SW480 (cell line): ENCODE measurements at places on chromosomes 2 and 18.

GRCh38 chr18:70333316-70333715, 44.5 kb downstream of the SOCS6 start:
- DNase-seq, result no peak

DNA sequence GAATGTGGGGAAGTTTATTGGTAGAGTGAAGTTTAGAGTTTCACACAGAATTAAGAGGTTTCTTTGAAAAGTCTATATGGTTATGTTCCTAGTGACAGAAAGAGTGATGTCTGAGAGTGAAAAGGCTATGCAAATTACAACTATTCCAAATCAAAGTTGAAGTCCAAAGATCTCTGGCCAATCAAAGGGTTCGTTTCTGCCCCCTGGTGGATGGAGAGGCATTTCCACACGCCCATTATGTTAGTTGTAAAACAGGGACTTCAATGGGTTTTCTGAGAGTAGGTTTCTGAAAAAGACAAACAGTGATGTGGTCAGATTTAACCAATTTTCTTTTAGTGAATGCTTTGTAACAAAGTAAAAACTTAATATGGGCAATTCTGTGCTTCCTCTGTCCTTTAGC, 441.5 kb upstream of the POU3F3 start:
- peak; percentile 43 for DNase-seq

GRCh38 chr2:52391621-52392020, 1359.7 kb upstream of the NRXN1 start:
- no peak for DNase-seq

- DNase-seq, result no peak
These were observed 10.2 kb downstream of the ZBTB14 start for GRCh38 chr18:5285326-5285725.

GRCh38 chr2:24123922-24124580, 782 bp downstream of the FAM228B start:
- DNase-seq, result peak; percentile 35

DNA sequence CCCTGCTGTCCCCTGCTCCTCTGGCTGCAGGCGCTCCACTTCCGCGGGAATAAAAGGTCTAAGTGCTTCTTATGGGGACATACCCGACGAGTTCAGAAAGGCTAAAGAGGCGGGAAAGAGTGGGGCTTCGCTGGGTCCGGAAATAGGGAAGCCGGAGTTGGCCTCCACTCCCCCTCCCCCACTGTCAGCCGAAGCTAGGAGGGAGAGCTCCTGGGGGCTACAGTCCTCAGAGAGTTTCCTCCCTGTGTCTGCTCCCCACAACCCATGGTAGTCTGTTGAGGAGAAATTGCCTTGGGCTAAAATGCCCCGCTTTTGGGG, 7.2 kb downstream of the GAD1 start:
- no peak for DNase-seq

GRCh38 chr18:478681-479080, 21.8 kb downstream of the COLEC12 start:
- no peak for DNase-seq

GRCh38 chr2:14826518-14826917, 194.0 kb downstream of the LRATD1 start:
- no peak for DNase-seq

DNA sequence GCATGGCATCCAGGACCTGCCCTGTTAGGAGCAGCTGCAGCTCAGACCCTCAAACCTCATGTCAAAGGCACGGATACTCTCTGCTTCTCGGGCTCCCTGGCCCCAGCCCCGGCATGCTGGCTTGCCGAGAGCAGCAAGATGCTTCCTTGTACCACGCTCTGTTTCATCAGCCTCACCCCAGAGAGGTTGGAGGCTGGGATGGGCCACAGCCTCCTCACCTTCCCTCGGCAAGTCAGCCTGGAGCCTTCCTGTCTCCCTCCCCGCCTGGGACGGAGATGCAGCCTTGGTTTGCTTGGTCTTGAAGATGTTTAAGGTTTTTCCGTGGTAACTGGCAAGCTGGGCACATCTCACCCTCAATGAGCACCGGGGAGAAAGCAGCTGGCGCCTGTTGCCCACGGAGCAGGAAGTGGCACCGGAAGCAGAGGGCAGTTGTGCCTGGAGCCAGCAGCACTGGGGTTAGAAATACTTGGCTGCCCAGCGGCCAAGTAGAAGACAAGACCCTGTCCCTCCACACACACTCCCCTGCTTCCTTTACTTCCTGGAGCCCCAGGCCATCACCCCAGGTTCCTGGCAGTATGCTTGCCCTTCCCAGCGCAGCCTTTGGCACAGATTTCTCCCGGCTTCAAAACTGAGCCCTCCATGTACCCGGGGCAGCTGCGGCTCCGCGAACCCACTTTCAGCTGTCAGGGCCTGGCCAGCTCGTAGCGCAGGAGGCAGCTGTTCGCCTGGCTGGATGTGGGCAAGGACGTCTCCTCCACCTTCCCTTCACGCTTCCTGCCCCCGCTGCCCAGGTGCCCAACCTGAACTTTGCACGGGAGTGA, 17.4 kb downstream of the FBLN7 start:
- no peak for DNase-seq

DNA sequence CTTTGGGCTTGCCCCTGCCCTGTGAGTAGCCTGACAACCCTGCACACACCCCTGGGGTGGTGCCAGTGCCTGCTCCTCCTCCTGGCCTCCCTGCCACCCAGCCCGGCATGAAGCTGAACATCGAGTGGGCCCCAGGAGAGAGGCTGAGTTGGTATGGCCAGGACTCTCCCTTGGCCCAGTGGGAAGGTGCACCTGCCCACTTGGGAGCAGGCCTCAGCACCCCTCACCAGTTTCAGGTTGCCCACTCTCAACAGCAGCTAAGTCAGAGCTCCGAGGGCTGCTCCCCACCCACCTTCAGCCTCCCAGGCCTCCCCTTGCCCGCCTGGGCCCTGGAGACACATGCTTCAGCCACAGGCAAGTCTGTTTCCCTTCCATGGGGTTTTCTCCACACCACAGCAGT, 203.1 kb downstream of the KLHL29 start:
- DNase-seq, result no peak

DNA sequence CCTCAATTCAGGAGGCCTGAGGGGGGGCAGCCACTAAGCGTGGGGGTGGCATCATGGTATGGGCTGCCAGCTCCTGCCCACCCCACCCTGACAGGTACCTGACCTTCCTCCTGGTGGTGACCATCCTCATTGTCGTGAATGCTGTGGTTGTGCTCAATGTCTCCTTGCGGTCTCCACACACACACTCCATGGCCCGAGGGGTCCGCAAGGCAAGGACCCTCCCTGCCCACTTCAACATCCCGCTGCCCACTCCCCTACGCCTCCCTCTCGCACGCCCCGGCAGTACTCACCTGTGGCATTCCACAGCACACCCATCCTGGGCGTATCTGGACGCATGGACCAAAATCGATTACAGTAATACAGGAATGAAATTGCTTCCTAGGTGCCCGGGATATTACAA, 4.0 kb downstream of the CHRNG start:
- DNase-seq, result no peak

- DNase-seq, result no peak
These were observed 24.4 kb downstream of the HK2 start for GRCh38 chr2:74858281-74858680.

GRCh38 chr18:23738151-23738550, 48.9 kb downstream of the LAMA3 start:
- no peak for DNase-seq

GRCh38 chr2:235675678-235676535, 182.1 kb downstream of the AGAP1 start:
- no peak for DNase-seq

GRCh38 chr2:212940816-212941215, 210.6 kb downstream of the IKZF2 start:
- DNase-seq, result no peak
